Esophagus muscularis mucosa (tissue), 4 donors: ENCODE measurements at places on chromosomes 16 and 17. TPM values are rescaled to one million over a fixed set of nuclear protein-coding genes. Genes with fewer than 3 reads are reported as not detected.

DNA sequence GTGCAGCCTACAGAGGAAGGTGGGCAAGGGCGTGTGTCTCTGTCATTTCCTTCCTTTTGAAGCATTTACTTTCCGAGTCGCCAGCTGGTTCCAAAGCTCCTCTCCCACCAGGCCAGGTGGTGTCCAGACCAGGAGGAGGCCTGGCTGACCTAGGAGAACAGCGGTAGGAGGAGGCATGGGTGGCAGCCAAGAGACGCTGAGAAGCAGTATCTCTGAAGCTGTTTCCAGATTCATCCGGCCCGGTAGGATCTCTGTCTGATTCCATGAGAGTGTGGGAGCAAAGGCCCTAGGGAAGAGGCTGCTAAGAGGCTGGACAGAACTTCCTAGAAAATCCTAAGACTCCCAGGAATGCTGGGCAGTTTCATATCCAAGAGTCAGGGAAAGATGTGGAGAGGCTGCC, 20.3 kb downstream of the MEOX1 start:
- no peak for DNase-seq

GRCh38 chr16:781346-782010, 6.7 kb downstream of the RPUSD1 start:
- no peak for DNase-seq

GRCh38 chr17:29661213-29661612, 38.5 kb upstream of the CORO6 start:
- no peak for DNase-seq

DNA sequence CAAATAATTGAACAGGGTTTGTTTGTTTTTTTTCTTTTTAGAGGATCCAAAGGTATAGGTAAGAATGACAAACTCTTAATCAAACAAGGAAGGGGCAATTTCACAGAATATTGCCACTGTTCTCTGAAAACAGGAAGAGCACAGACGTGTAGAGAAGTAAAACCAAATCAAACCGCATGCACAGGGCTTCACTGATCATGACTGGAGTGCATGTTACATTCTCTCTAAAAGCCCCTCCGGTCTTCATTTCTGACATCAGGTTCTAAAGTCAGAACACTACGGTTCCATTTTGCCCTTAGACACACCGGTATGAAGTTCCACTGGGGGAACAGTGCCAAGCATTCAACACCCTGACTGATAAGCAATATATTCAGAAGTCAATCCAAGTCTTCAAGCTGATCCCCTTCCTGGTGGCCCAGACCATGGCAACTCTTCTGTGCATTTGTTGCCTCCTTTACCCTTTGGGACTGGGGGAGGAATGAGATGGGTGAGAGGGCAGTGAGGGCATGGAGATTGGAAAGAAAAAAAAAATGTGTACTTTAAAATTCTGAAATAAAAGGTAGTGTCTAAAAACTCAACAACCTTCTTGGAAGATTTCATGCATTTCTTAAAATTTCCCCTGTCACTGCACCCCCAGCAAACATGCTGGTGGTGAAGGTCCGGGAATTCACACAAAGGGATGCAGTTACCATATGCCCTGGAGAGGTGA, 1.4 kb downstream of the MMD start:
- DNase-seq = no peak

- DNase-seq = peak; percentile 70
Measured at GRCh38 chr16:14487579-14487978, 142.5 kb downstream of the PARN start.

The ASGR1 gene
- 2.5 TPM for total RNA-seq

The ZNF469 gene
- 3.0 TPM for total RNA-seq

The TAT gene
- not detected for total RNA-seq
